ENCODE measurements at places on chromosomes 3 and 15.

- DNase-seq: no peak
Measured at GRCh38 chr3:127304121-127304744, 16.4 kb upstream of the PRR20G start.

DNA sequence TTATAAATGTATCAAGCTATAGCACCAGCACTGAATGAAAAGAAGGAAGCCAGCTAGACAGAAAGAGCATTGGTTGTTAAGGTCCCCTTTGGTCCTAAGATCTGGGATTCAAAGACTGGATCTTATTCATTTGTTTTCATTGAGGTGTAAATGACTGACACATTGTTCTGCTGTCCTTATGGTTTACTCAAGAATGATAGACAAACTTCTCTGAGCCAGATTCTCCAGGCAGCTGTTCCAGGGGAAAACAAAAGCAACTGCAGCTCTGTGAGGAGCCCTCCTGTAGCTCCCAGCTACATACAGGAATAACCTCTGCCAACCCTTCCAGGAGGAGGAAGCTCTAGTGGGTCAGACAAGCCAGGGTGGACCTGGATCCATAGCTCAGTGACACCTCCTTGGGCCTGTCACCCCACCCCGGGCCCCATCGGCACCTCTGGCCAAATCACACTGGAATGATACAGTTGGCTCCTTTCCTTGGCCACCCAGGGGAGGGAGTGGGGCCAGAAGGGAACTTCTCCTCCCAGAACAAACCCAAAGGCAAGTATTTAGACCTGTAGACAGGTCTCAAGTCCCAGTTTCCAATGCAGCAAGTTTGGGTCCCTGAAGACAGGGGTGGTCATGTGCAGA lies 57.8 kb downstream of the ZNF621 start:
- no peak for DNase-seq

DNA sequence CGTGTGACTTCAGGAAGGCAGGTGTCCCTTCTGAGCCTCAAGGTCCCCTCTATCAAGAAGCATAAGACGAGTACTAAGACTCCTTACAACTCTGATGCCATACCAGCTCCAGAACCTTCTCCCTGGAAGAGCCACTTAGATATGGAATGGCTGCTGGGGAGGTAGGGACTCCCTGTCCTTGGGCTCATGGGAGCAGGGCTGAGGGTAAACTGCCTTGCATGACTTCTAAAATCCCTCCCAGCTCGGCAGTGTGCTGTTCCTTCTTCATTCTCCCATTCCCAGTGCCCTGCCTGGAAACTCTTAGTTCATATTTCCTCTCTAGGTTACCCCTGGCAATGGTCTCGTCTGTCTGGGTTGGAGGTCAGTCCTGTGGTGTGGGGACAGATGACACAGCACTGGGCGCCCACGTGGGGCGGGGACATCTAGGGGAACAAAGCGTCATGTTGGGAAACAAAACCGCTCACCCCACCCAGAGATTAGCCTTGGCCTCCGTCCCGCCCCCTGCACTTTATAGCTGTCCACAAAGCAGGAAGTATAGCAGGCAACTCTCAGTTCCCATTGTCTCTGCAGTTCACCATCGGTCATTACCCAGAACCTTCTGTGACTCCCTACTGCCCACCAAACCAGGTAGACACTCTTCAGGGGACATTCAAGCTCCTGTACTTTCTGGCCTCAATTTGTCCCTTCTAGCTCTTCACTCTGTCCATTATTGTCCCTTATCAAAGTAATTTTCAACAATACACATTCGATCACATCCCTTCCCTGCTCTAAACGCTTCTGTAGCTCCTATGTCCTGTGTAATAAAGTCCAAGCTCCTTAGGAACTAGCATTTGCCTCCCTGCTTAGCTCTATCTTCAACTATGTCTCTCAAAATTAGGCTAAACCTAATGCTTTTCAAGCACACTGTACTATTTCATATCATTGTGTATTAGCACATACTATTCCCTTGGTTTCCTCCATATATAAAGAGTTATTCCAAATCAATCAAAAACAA lies 73.8 kb downstream of the IQSEC1 start:
- DNase-seq: peak; percentile 68

DNA sequence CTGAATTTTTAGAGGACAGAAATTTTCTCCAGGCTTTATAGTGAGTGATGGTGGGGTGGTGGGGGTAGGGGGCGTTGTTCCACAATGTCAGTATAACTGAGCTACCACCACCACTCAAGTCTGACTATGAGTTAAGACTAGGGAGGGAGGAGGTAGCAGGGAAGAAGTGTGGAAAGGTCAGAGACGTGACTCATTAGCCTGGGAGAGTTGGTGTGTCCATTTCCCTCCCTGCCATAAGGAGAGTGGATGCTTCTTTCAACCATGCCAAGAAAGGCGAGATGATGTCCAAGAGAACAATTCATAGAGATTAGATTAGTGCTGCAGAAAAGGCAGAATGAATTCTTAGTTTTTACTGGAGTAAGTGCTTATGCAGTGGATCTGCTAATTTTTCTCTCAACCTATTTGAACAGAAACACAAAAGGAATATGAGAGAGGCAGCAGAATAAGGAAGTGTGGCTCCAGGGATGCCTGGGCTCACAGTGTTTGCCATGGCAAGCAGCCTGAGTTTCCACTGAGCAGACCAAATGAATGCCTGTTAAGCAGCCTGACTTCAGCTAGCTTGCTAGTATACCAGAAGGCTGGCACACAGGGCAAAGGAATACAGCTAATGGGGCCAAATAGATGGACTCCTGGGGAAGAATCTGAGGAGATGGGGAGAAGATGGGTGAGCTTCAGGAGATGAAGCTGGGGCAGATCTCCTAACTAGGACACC lies 708.9 kb downstream of the NTRK3 start:
- no peak for DNase-seq
